Keratinocyte (primary cell): ENCODE measurements at places on chromosomes 7 and 10. TPM values are rescaled to one million over a fixed set of nuclear protein-coding genes. Genes with fewer than 3 reads are reported as not detected.

RBM28 gene
- polyA plus RNA-seq: 16.7 to 36.4 TPM (median 30.4 TPM) in 3 replicates

FAS gene
- 31.4 to 44.8 TPM (median 32.5 TPM) in 3 replicates for polyA plus RNA-seq

PRSS37 gene
- polyA plus RNA-seq: not detected in 3 replicates

STAMBPL1 gene
- 3.1 to 9.0 TPM (median 5.4 TPM) in 3 replicates for polyA plus RNA-seq

FAM25C gene
- polyA plus RNA-seq: 4.8 to 28.2 TPM (median 26.2 TPM) in 3 replicates

CISD1 gene
- polyA plus RNA-seq: 42.8 to 81.7 TPM (median 55.0 TPM) in 3 replicates

GARS1 gene
- polyA plus RNA-seq: 277 to 545 TPM (median 411 TPM) in 3 replicates

AGFG2 gene
- polyA plus RNA-seq: 3.1 to 4.1 TPM (median 3.4 TPM) in 3 replicates

CTAGE8 gene
- 0.50 to 0.88 TPM (median 0.52 TPM) in 3 replicates for polyA plus RNA-seq

ARPC1B gene
- 352 to 488 TPM (median 383 TPM) in 3 replicates for polyA plus RNA-seq

FAM3C gene
- 47.3 to 93.5 TPM (median 64.9 TPM) in 3 replicates for polyA plus RNA-seq

TRPV5 gene
- polyA plus RNA-seq: not detected in 3 replicates

EIF5AL1 gene
- 0.91 to 2.3 TPM (median 1.2 TPM) in 3 replicates for polyA plus RNA-seq

ADAM12 gene
- polyA plus RNA-seq: 0.05 to 0.14 TPM (median 0.07 TPM) in 3 replicates

INSYN2A gene
- 0.01 TPM in 1 of 3 replicates, not detected in the others for polyA plus RNA-seq

HOXA3 gene
- 0.17 to 0.84 TPM (median 0.58 TPM) in 3 replicates for polyA plus RNA-seq

RINT1 gene
- polyA plus RNA-seq: 14.8 to 23.6 TPM (median 17.4 TPM) in 3 replicates

TMEM178B gene
- 0.01 TPM in 1 of 3 replicates, not detected in the others for polyA plus RNA-seq

ZCWPW1 gene
- 1.4 to 2.0 TPM (median 1.7 TPM) in 3 replicates for polyA plus RNA-seq

SLC26A4 gene
- polyA plus RNA-seq: 0.14 to 0.26 TPM (median 0.15 TPM) in 3 replicates

SPAM1 gene
- polyA plus RNA-seq: not detected in 3 replicates

OR13A1 gene
- 0.03 TPM in 1 of 3 replicates, not detected in the others for polyA plus RNA-seq
